Stimulated activated CD4-positive, alpha-beta T cell treated with anti-CD3 and anti-CD28 coated beads, Interleukin-1b, Interleukin-23, amount 100 ng/mL, for 48 hours (primary cell): ENCODE measurements at places on chromosomes 13 and 19.

- no peak for DNase-seq
Observed at GRCh38 chr13:22262001-22262885, 591.4 kb downstream of the FGF9 start.

DNA sequence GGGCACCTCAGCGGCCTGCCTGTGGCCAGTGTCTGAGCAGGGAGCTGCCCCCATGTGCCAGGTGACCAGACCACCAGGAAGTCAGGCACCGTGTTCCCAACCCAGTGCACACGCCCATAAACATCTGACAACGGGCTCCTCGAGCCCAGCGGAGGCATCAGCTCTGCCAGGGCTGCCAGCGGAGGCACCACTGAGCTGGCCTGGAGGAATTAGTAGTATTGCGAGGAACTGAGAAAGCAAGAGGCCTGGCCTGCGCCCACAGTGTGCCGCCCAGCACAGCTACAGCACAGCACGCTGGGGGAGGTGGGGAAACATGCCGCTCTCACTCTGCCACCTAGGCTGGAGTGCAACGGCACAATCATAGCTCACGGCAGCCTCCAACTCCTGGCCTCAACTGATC lies 44.6 kb downstream of the ANKRD27 start:
- no peak for DNase-seq

DNA sequence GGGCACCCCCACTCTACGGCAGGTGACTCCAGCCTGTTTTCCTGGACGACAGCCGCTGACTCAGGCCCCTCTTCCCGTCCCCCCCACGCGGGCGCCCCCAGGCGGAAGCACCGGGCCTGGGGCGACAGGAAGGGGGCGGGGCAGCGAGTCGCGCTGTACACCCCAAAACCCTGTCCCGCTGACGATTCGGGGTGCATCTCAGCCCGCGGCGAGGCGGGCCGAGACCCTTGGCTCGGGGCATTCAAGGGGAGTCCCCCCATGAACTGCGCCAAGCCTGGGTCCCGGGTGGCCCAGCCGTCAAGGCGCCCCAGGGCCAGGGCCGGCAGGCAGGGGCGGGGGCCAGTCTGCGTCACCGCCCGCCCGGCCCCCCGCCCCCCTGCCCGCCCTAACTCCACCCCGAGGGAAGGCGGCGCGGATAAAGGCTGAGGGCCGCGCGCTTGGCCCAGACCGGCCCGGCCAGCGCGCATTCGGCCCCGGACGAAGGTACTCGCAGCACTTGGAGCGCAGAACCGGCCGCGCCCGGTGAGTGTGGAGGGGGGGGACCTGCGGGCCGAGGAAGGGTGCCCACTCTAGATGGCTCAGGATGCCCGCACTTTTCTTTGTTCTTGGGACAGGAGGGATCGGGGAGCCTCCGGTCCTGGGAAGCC lies at the start of gene MIDN:
Gene MIDN (plus strand): TSS at position 445 of the 647 bp plus-strand sequence. CDS start 1,714 bp downstream, outside the sequence.
- DNase-seq = peak; percentile 67

DNA sequence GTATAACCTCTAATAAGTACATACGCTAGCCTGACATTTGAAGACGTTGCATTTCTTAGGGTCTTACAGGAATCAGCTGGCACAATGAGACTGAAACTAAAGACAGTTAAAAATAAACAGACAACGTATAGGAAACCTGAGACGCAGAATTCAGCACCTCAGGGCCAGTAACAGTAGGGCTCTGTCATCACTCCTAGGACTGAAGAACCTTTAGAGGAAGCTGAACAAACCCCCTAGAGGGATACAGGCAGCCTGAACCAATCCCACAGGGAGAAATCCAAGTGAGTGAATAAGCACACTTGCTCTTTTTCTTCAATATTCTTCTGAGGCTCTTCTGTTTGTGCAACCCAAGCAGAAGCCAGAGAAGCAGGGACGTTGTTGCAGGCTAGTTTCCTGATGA lies 53.9 kb upstream of the KLHL1 start:
- DNase-seq = no peak

DNA sequence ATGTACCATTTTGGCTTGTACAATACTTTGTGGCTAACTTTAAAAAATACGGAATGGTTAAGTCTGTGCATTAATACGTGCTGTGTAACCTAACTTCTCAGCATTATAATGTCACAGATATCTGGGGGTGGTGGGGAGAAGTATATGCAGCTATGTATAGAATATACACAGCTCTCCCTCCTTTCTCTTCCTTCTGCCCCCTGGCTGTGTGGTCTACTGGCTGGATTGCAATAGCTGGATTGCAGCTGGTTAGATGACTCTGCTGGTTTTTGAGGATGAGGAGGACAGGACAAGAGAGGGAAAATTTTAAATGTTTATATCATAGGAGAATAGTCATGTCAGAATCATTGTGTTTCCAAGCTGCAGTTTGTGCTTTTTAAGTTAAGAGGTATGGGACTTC lies 9.7 kb downstream of the RNASEH2B start:
- no peak for DNase-seq

DNA sequence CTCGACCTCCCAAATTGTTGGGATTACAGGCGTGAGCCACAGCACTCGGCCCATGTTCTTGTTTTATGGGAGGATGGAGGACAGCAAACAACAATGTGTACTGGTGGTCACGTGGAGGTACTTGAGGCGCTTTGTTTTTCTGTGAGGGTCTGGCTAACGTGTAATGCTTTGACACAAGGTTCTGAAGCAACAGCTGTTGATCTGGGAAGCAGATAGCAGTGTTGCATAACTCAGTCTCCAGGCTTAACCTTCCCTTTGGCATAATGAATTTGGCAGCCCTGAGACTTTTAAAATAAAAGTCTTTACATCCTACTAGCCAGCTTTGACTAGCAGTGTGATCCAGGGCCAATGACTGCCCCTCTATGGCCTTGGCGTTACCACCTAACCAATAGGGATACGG lies 6.9 kb upstream of the ZNF580 start:
- DNase-seq = no peak

DNA sequence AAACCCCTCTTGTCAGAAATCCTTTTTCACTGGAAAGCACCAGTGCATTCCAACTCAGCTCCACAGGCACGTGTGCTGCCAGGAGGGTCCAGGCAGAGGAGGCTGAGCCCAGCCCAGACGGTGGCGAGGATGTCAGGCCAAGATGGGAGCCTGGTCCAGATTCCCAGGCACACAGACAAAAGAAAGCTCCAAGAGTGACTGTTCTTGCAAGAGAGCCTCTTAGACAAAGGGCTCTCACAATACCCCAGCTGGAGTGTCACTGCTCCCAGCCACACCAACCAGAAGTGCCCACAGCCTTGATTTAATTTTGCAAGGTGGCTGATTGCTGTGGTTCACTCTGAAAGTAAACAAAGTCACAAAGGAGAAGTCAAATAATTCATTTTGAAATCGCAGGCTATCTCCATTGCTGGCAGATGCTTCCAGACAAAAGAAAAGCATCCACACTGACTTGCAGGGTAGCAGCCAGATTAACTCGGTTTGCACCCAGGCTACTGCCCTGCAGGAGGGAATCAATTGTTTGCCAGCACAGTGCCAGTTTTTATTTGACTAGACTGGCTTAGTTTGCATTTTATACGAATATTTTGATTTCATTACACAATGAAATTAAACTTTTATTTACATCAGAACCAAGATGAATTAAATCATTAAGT lies 95.1 kb downstream of the RAB20 start:
- DNase-seq = no peak

DNA sequence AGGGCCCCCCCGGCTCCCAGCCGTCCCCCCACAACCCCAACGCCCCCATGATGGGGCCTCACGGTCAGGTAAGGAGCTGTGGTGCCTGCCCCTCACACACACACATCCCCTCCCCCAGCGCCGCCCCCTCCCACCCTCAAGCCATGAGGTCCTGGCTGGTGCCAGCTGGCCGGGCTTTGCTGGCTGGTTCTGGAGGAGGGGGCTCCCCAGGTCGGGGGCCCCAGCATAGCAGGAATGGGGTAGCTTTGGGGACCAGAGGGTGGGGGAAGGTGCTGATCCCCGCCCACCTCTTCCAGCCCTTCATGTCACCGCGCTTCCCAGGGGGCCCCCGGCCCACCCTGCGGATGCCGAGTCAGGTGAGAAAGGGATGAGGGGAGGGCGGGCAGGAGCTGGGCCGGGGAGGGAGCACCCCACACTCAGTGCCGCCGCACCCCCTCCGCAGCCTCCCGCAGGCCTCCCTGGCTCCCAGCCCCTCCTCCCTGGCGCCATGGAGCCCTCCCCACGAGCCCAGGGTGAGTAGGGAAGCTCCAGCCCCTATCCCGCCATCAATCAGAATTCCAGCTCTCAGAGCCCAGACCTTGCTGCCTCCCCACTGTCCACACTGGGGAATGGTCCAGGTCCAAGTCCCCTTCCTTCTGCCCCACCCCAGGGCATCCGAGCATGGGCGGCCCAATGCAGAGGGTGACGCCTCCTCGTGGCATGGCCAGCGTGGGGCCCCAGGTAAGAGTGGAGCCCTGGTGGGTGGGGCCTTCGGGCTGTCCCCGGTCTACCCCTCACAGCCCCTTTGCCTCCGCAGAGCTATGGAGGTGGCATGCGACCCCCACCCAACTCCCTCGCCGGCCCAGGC lies 6.4 kb downstream of the ISYNA1 start:
- no peak for DNase-seq

- peak; percentile 64 for DNase-seq
Observed at GRCh38 chr13:34156841-34157365, 339.0 kb downstream of the RFC3 start.

DNA sequence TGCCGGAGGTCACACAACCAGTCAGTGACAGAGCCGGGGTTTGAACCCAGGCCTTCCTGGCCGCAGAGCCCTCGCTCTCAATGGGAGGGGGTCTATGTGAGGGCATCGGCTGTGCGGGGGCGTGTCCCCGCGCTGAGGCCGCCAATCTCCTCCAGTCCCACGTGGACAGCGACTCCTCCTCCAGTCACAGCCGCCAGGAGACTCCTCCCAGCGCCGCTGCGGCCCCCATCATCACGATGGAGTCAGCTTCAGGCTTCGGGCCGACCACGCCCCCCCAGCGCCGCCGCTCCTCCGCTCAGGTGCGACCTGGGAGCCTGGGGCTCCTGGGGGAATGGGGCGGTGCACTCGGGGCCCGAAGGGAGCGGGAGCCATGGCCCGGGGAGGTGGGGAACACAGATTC lies 6.0 kb downstream of the SPRED3 start:
- DNase-seq = peak; percentile 86

DNA sequence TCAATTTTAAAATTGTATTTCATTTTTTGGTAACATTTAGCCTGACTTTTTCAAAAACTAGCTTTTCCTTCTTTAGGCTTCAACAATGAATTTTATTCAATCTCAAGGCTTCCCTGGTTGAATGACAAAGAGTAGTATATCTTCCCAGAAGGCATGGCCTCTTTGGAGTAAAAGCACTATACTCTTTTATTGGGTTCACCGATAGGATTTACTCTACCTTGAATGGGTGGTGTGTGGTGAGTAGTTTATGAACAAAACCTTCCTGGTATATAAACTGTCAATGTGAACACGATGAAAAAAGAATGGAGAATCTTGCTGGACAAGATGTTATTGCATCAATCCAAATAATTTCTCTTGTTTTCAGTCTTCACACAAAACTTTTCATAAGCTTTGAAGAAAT lies 167.7 kb downstream of the DACH1 start:
- no peak for DNase-seq

- no peak for DNase-seq
Observed at GRCh38 chr13:88649855-88650254, 978.7 kb downstream of the SLITRK5 start.

- DNase-seq = no peak
Observed at GRCh38 chr13:75180805-75181455, 301.0 kb downstream of the TBC1D4 start.
